LoVo (cell line): ENCODE measurements at places on chromosomes 2 and 18.

GRCh38 chr2:223328578-223328977, 273.6 kb downstream of the SCG2 start:
- DNase-seq: no peak

- no peak for DNase-seq
These were observed 125.6 kb downstream of the TSN start for GRCh38 chr2:121881038-121881437.

DNA sequence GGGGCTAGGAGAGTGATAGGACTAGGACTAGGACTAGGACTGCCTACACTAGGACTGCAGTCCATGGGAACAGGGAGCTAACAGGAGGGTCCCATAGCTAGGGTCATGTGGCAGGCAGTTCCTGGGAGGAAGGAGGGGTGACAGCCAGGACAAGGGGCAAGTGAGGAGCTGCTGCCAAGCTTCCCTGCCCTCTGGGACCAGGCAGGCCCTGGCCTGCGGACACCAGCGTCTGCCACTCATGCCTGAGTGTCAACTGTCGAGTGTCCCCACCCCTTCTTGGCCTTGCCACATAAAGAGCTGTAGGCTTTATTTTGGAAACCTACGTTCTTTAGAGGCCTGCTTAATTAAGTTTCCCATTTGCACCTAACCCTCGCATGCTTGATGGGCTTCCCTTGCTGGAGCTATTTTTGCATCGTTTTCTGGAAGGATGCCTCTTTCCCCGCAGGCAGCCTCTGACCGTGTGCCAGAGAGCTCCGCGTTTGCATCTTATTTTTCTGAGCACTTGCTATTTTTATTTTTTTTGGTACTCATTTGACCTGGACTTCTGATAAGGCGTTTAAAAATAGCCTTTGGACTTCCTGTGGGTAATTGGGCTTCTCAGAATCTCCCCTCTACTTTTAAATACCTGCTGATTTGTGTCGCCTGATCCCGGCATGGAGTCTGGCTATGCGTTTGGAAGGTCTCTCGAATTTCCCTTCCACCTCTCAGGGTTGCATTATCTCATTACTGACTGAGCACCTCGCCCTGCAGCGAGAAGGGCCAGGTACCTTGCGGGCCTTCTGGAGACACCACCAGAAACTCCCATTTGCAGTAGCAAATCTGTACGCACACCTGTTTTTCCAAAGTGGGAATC, 66.4 kb downstream of the SH3RF3 start:
- no peak for DNase-seq

DNA sequence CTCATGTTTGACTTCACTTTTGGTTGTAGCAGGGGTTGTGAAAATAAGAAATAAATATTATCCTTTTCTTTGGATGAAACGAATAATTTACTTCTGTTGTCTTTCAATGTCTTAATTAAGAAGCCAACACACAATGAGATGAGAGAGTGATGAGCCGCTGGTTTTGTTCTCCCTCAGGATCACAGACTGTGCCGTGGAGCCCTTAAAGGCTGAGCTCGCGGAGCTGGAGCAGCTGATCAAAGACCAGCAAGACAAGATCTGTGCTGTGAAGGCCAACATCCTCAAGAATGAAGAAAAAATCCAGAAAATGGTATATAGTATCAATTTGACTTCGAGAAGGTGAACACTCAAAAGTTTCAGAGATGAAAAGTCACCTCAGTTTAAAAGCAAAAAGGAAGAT, 28.1 kb upstream of the ASB1 start:
- DNase-seq: no peak

DNA sequence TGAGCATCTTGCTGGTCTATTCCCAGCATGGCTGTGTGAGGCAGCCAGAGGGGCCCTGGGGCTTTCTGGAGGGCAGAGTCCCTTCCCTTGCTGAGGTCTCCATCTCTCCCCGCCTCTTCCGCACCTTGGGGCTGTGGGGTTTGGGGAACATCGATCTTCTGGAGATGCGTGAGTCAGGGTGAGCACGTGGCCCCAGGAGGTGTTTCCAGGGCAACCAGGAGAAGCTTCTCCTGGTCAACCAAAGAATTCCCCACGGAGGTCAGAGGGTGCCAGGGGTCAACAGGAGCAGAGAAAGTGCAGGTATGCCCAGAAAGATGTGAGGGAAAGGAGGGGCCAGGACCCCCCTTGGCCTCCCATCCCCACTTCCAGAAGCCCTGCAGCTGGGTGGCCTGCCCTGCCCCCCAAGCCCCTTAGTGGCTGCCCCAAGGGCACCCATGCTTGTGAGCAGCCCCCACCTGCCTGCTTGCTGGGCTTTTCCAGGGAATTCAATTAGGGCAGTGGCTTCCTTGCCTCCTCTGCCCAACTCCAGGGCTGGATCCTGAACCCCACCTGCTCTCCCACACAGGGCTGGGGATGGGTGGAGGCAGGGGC, 2.8 kb upstream of the PROM2 start:
- no peak for DNase-seq

GRCh38 chr18:5937121-5937520, 41.8 kb upstream of the TMEM200C start:
- DNase-seq: no peak

GRCh38 chr2:178271629-178272333, 77.5 kb downstream of the OSBPL6 start:
- DNase-seq: no peak

DNA sequence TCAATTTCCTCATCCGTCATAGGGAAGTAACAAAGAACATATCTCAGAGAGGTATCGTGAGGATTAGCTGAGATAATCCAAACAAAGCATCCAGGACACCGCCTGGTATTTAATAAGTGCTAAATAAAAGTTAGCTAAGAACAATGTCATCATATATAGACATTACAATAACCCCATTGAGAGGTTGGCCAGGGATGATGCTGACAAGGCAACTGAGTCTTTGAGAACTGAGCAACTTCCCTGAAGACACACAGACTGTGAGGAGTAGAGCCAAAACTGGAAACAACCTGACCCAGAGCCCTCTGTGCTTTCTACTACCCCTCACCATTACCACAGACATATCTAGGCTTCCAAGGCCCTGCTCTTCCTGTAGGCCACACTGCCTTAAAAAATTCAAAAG, 1.6 kb upstream of the DCTN1 start:
- DNase-seq: no peak

GRCh38 chr2:45769854-45770576, 118.5 kb downstream of the PRKCE start:
- no peak for DNase-seq

DNA sequence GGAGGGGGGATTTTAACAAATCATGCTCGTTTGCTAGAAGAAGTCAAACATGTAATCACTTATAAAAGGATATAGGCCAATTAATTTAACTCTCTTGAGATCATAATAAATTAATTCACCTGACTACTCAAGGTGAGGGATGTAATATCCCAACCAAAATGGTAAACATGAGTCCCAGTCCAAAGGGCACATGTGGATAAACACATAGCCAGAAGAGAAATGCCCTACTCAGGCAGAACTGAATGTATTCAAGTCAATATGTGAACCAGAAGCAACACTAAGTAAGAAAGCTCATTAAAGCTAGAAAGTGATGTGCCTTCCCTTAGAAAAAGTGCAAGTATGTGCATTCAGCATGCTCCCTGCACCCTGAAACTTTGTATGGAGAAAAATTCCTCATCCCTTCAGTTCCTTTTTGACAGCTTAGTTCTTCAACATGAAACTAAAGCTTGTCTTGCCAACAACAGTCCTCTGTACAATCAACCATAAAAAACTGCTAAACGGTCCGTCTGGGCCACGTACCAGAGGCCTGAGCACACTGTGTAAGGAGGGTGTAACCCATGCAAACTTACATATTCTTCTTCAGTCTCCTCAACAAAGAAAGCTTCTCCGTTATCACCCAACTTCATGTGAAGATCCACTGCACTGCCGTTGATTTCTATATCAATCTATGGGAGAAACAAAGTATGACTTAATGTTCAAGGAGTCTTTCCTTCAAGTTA, 58.9 kb downstream of the LPIN2 start:
- DNase-seq: no peak

GRCh38 chr2:14722904-14723570, 90.5 kb downstream of the LRATD1 start:
- no peak for DNase-seq

- peak; percentile 9 for DNase-seq
These were observed 176.0 kb downstream of the SMAD2 start for GRCh38 chr18:47754311-47755101.

DNA sequence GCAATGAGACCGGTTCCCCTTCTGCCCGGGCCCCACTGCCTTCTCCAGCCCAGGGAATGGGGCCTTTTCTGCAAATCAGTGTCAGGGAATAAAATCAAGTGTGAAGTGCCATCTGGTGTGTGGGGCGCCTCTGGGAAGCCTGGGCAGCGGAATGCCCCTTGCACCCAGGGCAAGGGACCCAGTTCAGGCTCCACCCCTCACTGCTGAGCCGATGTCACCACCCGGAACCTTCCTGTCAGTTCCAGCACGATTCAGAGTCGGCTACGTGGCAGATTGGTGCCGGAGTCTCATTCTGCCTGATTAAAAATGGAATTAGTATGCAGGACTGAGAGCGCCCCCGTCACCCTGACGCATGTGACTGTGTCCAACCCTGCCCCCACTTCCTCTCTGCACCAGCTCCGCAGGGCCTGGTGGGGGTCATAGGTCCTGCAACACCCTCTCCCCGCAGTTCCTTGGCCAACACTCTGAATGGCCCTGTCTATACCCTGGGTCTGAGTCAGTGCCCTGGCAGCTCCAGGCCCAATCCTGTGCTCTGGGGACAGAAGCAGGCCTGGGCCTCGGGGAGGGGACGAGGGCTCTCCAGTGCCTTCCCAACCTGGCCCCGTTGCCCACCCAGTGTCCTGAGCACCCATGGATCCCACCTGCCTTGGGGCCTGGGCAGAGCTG, 8.2 kb upstream of the ALPI start:
- DNase-seq: no peak

DNA sequence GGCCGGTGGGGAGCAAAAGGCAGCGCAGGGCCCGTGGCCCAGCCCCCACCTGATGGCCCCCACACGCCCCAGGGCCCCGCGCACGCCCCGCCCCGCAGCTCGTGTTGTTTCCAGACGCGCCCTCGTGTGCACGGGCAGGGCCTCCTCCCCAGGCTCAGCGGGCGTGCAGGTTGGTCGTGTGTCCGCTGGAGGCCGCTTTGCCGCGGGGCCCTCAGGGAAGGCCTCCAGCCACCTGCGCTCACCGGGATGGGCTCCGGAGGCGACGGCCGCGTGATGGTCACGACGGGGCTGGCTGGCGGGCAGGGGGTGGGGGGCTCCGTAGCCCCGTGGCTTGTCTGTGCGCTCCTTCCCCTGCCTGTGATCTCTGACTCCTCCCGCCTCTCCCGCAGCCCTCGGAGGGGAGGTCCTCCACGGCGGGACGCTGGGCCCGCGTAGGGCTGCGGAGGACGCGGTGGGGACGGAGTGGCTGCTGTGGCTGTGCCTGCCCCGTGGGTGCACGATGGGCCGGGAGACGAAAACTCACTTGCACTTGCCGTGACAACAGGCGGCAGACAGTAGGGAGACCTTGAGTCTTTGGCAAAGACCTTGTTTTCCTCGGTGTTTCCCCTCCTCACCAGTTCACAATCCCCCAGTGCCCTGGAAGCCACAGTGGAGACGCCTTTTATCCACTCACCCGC, 67.1 kb downstream of the RTP5 start:
- no peak for DNase-seq

GRCh38 chr2:200728630-200729029, 83.1 kb upstream of the BZW1 start:
- DNase-seq: no peak

DNA sequence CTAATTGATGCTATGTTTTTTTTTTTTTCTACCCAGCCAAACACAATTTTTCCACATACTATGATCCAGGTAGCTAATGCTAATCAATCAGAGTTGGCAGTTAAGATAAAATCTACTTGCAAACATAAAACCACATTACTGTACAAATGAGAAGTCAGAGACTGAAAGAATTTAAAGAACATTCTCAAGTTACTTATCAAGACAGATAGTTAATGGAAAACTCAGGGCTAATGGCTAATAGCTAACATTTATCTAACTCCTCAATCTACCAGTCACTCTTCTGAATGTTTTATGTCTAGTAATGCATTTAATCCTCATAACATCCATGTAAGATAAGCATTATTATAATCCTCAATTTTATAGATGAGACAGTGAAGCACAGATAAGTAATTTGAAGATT, 537.6 kb upstream of the SETBP1 start:
- no peak for DNase-seq

DNA sequence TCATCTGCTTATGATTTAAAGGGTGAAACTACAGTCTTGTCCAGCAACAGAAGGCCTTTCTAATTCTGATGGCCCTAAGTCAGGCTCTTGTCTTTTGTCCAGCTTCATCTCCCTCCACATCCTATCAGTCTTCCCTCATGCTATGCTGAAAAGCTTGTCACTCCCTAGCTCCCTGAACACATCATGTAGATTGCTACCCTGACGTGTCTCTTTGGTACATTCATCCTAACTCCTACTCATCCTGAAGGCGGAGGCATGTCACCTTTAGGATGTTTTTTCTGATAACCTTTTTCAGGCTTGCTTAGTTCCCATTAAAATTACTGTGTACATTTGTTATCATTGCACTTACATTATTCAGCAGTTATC, 78.4 kb upstream of the ARL5A start:
- no peak for DNase-seq

GRCh38 chr2:64063454-64063853, 44.2 kb upstream of the VPS54 start:
- no peak for DNase-seq

DNA sequence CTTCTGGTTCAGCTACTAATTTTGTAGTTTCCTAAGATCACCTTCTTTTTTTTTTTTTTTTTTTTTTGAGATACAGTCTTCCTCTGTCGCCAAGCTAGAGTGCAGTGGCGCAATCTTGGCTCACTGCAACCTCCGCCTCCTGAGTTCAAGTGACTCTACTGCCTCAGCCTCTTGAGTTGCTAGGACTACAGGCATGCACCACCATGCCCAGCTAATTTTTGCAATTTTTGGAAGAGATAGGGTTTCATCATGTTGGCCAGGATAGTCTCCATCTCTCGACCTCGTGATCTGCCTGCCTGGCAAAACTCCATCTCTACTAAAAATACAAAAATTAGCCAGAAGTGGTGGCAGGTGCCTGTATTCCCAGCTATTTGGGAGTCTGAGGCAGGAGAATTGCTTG, 301.5 kb upstream of the TFPI start:
- no peak for DNase-seq

DNA sequence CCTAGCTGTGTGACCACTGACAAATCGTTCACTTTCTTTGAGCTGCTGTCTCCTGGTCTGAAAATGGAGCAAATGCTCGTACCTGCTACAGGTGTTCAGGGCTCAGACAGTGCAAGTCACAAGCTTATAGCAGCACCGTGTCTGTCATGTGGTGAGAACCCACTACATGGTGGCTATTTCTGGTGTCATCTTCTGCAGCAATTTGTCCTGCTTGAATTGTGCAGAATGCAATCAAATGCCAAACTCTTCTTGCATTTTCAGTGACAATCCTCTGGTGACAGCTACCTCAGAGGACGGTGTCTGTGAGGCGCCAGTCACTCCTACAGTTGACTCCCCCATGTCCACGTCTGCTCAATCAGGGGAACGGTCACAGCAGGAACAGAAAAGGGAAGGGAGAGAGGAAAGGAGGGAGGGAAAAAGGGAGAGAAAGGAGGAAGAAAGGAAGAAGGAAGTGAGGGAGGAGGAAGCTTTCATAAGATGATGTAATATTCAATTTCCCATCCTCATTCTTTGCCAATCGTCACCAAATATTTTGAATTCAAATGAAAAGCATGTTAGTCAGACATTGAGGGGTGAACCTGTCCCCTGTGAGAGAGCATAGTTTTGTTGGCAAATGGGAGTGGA, 122.2 kb downstream of the BCL2 start:
- DNase-seq: no peak

- no peak for DNase-seq
These were observed 25.5 kb upstream of the IL37 start for GRCh38 chr2:112885506-112885902.

- peak; percentile 39 for DNase-seq
These were observed 298.5 kb downstream of the PAX3 start for GRCh38 chr2:222000326-222000725.
